ENCODE measurements at places on chromosomes 2 and 18. TPM values are rescaled to one million over a fixed set of nuclear protein-coding genes. Genes with fewer than 3 reads are reported as not detected.

Gene NRBP1
- total RNA-seq, result 53.1 TPM

Gene ADI1
- total RNA-seq, result 153 TPM

Gene ANKMY1
- 5.1 TPM for total RNA-seq

Gene ACMSD
- total RNA-seq, result not detected

Gene EVX2
- not detected for total RNA-seq

Gene FOXI3
- not detected for total RNA-seq

Gene PPP4R3B
- 30.3 TPM for total RNA-seq

Gene UGT1A8
- total RNA-seq, result not detected

Gene LYPD6
- 0.30 TPM for total RNA-seq

DNA sequence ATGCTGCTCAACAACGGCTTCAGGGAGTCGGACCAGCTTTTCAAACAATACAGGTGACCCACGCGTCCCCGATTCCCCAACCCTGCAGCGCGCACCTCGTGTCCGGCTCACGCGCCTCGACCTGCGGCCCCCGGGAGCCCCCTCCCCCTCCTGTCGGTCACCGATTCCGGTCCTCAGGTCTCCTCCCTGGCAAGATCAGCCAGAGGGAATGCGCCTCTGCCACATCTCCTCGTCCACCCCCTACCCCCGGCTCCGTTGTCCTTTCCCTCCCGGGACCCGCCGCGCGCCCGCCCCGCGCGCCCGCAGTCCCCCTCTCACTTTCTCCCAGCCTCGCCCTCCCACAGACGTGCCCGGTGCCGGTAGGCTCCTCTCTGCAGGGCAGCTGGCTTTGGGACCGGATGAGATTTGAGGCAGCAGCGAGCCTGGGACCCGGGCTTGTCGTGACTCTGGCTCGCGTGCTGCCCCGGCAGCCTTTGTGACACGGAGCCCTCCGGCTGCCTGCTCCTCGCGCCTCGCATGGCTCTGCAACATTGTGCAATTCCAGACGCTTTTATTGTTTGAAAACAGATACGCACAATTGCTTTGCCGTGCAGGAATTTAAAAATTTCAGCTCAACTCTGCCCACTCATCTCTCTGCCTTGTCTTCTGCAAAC is 558 bp downstream of the TTC39C start:
- peak; percentile 61 for DNase-seq

GRCh38 chr2:36733215-36733614 is 36.7 kb downstream of the VIT start:
- DNase-seq, result peak; percentile 58

- no peak for DNase-seq
Measured at GRCh38 chr2:224174990-224175389, 135.9 kb upstream of the SERPINE2 start.

- DNase-seq, result no peak
Measured at GRCh38 chr2:73033142-73033765, 38.3 kb downstream of the SFXN5 start.

DNA sequence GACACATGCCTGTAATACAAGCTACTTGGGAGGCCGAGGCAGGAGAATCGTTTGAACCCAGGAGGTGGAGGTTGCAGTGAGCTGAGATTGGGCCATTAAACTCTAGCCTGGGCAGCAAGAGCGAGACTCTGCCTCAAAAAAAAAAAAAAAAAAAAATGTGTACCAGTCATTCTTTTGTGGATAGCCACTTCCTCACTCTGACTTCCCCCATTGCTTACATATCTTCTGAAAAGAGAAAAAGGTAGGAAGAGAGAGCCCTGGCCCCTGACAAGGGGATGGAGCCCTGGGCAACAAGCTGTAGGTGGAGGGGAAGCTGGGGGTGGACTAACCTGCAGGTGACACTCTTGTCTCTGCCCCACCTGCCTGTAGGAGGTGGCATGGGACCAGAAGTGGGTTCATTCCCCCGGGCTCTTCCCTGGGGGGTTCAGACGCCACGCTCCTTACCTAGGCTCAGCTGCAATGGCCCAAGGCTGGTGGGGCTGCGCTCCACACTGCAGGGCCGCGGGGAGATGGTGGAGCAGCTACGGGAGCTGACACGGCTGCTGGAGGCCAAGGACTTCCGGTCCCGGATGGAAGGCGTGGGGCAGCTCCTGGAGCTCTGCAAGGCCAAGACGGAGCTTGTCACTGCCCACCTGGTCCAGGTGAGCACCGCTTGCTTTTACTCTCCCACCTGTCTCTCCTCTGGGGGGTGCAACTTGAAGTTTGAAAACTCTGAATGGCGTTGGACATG is 39.1 kb downstream of the PCARE start:
- no peak for DNase-seq

GRCh38 chr2:14423145-14423906 is 209.2 kb upstream of the LRATD1 start:
- DNase-seq, result no peak

- DNase-seq, result peak; percentile 39
Measured at GRCh38 chr2:17646838-17647701, 106.5 kb downstream of the SMC6 start.

- no peak for DNase-seq
Measured at GRCh38 chr2:130832296-130832940, 4.3 kb upstream of the ARHGEF4 start.

DNA sequence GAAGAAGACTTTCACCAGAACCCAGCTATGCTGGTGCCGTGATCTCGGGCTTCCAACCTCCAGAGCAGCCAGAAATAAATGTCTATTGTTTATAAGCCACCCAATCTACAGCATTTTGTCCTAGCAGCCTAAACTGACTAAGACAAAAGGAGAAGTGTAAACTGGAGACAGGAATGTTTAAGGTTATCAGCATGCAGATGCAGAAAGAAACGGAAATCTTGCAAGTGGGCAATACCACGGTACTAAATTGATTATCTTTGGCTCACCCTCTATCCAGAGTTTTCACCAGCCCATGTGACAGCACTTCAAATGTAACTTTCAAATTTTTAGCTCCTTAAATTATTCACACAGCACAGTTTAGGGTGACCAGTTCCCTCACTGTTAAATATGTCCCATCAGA is 5.7 kb upstream of the CAPN14 start:
- DNase-seq, result no peak

GRCh38 chr2:171163261-171163660 is 2.6 kb upstream of the TLK1 start:
- DNase-seq, result no peak

DNA sequence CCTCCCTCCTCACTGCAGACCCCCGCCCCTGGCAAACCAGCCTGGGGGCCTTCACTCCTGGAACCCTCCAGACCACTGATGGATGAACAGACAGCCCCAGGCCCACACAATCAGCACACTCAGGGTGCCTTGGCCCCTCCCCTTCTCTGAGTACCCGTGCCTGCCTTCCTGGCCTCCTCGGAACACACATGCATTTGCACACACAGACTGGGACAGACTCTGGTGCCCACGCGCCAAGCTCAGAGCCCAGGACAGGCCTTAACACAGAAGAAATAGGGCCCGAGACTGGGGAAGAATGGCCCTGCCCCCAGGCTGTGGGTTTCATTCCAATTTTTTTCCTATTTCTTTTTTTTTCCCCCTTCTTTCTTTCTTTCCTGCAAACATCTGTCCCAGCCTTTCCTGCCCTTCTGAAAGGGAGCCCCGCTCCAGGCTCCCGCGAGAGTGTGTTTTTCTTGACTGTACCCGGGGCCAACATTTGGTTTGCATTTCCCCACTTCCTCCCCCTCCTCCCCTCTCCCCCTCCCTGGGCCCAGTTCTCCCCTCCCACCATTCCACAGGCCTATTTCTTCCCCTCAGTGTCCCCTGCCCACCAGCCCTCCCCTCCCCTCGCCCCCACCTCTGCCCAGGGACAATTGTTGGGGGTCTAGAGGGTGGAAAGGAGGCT is 618 bp upstream of the TNS1 start:
- DNase-seq, result peak; percentile 77

- DNase-seq, result peak; percentile 85
Measured at GRCh38 chr18:79402977-79403722, 7.4 kb downstream of the NFATC1 start.

DNA sequence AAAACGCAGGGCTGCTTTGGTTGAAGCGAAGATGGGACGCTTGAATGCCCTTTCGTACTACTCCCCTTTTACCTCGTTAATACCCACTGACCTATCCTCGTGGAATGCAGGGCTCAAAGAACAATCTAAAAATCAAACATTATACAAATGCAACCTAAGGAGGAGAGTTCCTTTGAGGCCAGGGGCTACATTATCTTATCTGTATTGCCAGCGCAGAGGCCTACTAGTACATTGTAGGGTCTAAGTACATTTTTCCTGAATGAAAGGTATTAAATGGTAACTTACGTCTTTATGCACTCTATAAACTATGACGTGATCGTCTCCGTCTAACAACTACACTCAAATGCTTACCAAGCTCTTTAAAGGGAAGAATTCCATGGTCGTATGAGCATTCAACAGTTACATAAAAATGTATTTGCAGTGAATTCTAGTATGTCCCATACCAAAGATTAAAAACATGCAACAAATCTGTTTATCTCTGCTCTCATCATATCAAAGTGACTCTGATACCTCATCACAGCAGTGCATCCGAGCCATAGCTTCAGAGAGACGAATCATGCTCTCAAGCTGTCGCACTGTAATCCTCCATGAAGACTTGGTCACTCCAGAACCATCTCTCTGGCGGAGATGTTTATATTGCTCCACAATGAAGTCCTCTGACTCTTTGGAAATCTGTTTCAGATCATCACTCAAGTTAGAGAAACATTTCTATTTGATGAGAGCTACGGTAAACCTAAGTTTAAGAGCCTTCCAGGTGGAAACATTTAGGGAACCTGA is 14.1 kb upstream of the LCT start:
- no peak for DNase-seq

GRCh38 chr2:160910681-160911080 is 249.5 kb upstream of the TANK start:
- DNase-seq, result no peak

DNA sequence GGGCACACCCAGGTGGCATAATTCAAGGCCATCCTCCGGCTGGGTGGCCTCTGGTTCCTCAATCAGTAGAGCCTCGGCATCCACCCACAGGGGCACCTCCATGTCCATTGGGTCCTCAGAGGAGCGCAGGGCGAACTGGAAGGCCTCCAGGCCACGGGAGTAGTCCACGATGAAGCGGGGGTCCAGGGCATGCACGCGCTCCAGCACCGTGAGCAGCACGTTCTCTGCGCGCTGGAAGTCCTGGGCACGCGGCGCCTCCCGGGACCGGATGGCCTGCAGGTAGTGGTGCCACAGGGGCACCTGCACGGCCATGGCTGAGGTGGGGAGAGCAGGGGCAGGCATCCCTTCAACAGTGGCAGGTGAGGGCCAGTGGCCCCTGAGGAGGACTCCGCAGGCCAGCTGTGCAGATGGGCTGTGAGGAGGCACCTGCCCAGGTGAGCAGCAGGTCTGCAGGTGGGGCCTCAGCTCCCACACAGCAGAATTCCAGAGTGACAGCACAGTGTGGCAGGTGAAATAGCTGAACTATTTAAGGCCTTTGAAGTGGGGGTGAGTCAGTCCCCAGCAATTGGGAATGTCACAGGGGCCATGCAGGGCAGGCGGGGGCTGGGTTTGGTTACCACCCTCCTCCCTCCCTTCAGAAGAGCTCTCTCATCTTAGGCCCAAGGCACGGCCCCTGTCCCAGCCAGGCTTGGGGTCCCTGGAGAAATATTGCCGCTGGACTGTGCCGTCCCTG is at the start of gene MAB21L4:
MAB21L4 (minus strand) TSS at position 501 of the 733 bp plus-strand sequence; CDS start at position 342, 159 bp downstream.
- no peak for DNase-seq

DNA sequence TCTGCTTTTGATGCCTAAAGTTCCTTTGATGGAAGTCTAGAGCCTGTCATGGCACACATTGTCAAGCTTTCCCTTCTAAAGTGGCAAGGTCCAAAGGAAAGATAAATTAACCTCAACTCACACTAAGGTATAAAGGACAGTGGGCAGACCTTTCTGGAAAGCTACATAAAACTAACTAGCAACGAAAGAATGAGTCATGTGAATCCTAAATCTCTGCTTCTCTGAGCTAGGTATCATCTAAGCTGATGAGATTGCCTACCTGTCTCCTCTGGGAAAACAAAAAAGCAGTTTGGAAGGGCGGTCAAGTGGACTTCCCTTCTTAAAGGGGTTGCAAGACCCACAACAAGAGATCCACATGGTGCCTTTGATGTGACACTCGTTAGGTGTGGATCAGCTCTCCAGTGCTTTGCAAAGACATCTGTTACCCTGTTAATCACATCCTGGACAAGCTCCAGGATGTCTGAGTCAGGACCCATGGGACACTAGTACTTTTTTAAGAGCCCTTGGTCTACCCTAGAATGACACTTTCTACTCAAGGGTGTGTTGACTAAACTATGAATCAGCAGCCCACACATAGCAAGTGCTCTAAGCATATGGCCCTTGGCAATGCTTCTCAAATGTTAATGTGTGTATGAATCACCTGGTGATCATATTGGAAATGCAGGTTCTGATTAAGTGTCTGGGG is 173.5 kb downstream of the ALK start:
- DNase-seq, result no peak

- DNase-seq, result no peak
Measured at GRCh38 chr2:28150236-28150915, 242.3 kb upstream of the FOSL2 start.

DNA sequence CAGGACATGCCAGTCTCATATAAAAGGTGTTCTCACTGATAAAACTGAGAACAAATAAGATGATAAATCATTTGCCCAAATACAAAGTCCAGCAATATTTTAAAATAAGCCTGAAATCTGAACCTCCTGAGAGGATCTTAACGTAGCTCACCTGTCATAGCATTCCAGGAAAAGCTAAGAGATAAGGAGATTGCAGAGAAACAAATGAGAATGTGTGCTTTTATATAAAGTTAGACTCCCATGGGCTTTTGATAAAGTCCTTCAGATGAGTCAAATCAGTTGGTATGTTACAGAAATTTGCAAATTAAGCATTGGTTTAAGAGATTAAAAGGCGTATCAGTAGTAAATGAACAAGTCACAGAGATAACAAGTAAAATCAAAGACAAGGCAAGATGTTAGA is 452.9 kb upstream of the CHAC2 start:
- no peak for DNase-seq

GRCh38 chr2:12412898-12413305 is 303.8 kb upstream of the TRIB2 start:
- DNase-seq, result no peak

- no peak for DNase-seq
Measured at GRCh38 chr2:187644486-187644885, 90.3 kb upstream of the TFPI start.

- DNase-seq, result no peak
Measured at GRCh38 chr2:207766697-207767460, 2.8 kb downstream of the FZD5 start.

Measured in left ventricle myocardium superior (tissue), 1 donor.